Hepatocyte (in vitro differentiated cells): ENCODE measurements at places on chromosomes 7 and 10. TPM values are rescaled to one million over a fixed set of nuclear protein-coding genes. Genes with fewer than 3 reads are reported as not detected.

Gene GLI3
- 20.0 and 25.2 TPM in 2 replicates for polyA plus RNA-seq

GRCh38 chr7:55641811-55642210, 69.5 kb upstream of the VOPP1 start:
- no peaks in the 10 kb centered on the region for H3K27me3 ChIP-seq
- no peak overlapping the region for H3K4me3 ChIP-seq
- H3K4me1 ChIP-seq: no peaks in the 10 kb centered on the region
- DNase-seq: no peak
- H3K27ac ChIP-seq: no peak overlapping the region

DNA sequence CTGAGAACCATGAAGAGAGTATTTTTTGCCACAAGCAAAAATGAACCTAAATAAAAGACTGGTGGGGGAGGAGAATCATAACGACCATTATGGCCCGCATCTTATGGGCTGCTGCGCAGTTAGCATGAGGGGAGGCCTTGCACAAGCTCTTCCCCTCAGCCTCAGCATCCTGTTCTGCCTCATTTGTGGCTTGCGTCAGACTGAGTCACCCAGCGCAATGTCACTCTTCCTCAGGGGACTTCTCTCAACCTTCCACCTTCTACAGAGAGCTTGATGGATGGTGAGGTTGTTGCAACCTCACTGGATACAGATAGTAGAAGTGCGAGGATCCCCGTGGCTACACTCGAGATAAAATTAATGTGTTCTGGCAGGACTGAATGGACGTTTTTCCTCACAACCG, 16.8 kb upstream of the GPR15LG start:
- H3K27ac ChIP-seq: no peak overlapping the region
- no peak for DNase-seq
- no peak overlapping the region for H3K4me3 ChIP-seq
- no peaks in the 10 kb centered on the region for H3K36me3 ChIP-seq

DNA sequence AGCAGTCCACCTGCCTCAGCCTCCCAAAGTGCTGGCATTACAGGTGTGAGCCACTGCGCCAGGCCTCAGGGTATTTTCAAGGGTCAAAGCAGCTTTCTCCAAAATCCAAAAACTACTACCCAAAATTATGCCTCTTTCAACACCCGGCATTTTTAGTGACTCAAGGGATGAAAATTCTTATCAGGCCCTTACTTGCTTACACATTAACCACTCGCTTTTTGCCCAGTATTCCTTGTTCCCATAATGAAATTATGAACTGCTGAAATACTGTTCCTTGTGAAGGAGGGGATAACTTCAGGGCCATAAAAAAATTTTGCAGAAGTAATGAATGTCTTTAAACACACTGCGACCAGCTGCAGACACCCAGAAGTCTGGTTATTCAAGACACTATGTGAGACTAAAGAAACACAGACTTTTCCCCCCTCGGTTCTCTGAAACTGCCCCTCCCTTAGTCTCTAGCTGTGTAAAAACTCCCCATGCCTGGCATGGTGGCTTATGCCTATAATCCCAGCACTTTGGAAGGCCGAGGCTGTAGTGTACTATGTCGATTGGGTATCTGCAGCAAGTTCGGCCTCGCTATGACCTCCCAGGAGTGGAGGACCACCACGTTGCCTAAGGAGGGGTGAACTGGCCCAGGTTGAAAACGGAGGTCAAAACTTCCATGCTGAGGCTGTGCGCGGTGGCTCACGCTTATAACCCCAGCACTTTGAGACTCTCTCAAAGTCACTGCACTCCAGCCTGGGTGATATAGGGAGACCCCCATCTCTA, 12.0 kb downstream of the FXYD4 start:
- no peaks in the 10 kb centered on the region for H3K4me1 ChIP-seq
- H3K4me3 ChIP-seq: no peak overlapping the region
- no peaks in the 10 kb centered on the region for H3K36me3 ChIP-seq
- no peaks in the 10 kb centered on the region for H3K27me3 ChIP-seq
- DNase-seq: no peak

- H3K27ac ChIP-seq: no peak overlapping the region
- no peak overlapping the region for H3K4me3 ChIP-seq
- DNase-seq: no peak
- no peaks in the 10 kb centered on the region for H3K4me1 ChIP-seq
- peaks cover 14% of the 10 kb centered on the region for H3K27me3 ChIP-seq
- no peaks in the 10 kb centered on the region for H3K36me3 ChIP-seq
Observed at GRCh38 chr10:97911217-97911616, 61.6 kb downstream of the GOLGA7B start.

DNA sequence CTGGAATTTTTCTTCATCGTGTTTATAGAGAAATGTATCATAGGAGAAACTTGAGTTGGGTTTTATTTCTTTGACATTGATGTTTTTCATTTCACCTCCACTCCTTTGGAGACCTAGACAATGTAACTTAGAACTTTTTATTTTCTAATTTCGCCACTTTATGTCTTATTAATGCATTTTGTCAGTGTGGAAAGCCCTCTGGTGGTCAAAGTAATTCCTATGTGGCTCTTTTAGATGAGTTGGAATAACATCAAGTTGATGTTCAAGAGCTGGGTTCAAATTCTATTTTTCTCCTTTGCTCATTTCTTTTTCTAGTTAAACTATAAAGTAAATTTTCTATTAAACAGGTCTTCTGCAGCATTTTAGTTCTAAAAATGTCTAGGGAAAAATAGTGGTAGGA, 478.6 kb downstream of the LRMDA start:
- H3K27me3 ChIP-seq: no peaks in the 10 kb centered on the region
- H3K27ac ChIP-seq: no peak overlapping the region
- H3K36me3 ChIP-seq: no peaks in the 10 kb centered on the region
- H3K4me1 ChIP-seq: no peaks in the 10 kb centered on the region

- no peaks in the 10 kb centered on the region for H3K4me1 ChIP-seq
- no peak overlapping the region for H3K4me3 ChIP-seq
- no peaks in the 10 kb centered on the region for H3K36me3 ChIP-seq
- H3K27me3 ChIP-seq: no peaks in the 10 kb centered on the region
- peak overlapping the region; percentile 30 for H3K27ac ChIP-seq
Observed at GRCh38 chr10:323651-324293, 188.5 kb downstream of the ZMYND11 start.

DNA sequence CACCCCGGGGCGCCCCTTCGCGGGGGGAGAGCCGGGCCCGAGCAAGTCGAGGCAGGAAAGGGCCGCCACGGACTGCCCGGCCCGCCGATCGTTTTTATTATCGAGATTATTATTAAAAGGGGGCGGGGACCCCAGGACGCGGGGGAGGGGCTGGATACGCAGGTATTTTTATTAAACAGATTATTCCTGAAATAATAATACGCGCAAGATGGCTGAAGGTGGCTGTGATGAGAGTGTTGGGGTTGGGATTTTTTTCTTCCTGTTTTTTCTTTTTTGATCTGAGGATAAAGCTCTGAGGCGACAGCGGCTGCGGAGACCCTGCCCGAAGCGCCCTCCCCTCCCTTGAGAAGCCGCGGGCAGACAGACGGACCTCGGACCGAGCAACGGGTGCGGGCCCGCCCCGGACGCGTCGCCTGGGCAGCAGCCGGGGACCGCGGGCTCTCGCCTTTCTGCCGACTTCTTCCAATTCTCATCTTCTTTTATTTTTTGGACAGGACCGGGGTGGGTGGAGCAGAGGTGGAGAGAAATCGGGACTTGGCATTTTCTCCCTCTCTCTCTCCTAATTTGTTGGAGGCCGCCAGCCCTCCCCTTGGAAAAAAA, 1.4 kb upstream of the TRIM8 start:
- peak overlapping the region; percentile 58 for H3K4me3 ChIP-seq
- no peaks in the 10 kb centered on the region for H3K36me3 ChIP-seq
- DNase-seq: peak; percentile 74
- H3K27me3 ChIP-seq: no peaks in the 10 kb centered on the region
- H3K4me1 ChIP-seq: peaks cover 13% of the 10 kb centered on the region

Gene NACAD
- 2.0 and 3.9 TPM in 2 replicates for polyA plus RNA-seq

DNA sequence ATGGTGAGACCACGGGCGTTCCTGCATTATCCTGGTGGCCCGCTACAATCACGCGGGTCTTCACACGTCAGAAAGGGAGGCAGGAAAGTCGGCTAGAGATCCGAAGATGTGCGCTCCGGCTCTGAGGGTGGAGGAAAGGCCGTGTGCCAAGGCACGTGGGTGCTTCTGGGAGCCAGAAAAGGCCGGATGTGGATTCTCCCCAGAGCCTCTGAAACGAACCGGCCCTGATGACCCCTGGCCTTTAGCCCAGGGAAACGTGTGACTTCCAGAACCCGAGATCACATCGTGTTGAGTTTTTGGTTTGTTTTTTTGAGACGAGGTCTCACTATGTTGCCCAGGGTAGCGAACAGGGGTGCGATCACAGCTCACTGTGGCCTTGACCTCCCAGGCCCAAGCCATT, 244.2 kb downstream of the ELFN1 start:
- no peak overlapping the region for H3K4me3 ChIP-seq
- H3K27ac ChIP-seq: no peak overlapping the region
- H3K4me1 ChIP-seq: no peaks in the 10 kb centered on the region
- no peak for DNase-seq
- H3K36me3 ChIP-seq: no peaks in the 10 kb centered on the region

DNA sequence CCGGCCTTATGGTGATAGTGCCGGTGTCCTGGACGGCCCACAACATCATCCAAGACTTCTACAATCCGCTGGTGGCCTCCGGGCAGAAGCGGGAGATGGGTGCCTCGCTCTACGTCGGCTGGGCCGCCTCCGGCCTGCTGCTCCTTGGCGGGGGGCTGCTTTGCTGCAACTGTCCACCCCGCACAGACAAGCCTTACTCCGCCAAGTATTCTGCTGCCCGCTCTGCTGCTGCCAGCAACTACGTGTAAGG, 713 bp downstream of the CLDN4 start:
- peak overlapping the region; percentile 99 for H3K27ac ChIP-seq
- DNase-seq: no peak
- no peaks in the 10 kb centered on the region for H3K36me3 ChIP-seq
- peaks cover 32% of the 10 kb centered on the region for H3K4me1 ChIP-seq
- H3K27me3 ChIP-seq: no peaks in the 10 kb centered on the region
